Heart left ventricle (tissue), 16 donors: ENCODE measurements at places on chromosomes 3 and 15. TPM values are rescaled to one million over a fixed set of nuclear protein-coding genes. Genes with fewer than 3 reads are reported as not detected.

- H3K27me3 ChIP-seq: no peaks in the 10 kb centered on the region
- no peak overlapping the region for H3K27ac ChIP-seq
- no peak for DNase-seq
- no peaks in the 10 kb centered on the region for H3K36me3 ChIP-seq
- H3K4me3 ChIP-seq: no peak overlapping the region
Measured at GRCh38 chr15:27623149-27623548, 476.0 kb downstream of the OCA2 start.

DNA sequence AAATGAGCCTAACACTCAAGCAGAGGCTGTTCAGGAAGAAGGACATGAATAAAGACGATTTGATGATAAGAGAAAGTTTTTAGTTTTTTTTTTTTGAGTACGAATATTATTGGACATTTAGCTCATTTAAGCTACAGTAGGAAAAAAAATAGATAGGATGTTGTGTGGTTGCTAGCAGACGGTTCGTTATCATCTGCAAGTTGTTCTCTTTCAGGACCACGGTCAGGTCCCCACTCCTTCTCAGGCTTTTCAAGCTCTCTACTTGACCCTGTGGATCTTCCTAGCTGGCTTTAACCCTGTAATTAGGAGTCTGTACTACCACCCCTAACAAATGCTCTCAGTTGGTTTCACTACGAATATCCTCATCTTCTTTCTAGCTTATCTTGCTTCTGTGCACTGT lies 1.1 kb downstream of the KCNH8 start:
- peaks cover 4% of the 10 kb centered on the region for H3K4me1 ChIP-seq
- DNase-seq: no peak
- H3K36me3 ChIP-seq: no peaks in the 10 kb centered on the region
- no peak overlapping the region for H3K27ac ChIP-seq
- no peak overlapping the region for H3K4me3 ChIP-seq
- peaks cover 38% of the 10 kb centered on the region for H3K27me3 ChIP-seq

DNA sequence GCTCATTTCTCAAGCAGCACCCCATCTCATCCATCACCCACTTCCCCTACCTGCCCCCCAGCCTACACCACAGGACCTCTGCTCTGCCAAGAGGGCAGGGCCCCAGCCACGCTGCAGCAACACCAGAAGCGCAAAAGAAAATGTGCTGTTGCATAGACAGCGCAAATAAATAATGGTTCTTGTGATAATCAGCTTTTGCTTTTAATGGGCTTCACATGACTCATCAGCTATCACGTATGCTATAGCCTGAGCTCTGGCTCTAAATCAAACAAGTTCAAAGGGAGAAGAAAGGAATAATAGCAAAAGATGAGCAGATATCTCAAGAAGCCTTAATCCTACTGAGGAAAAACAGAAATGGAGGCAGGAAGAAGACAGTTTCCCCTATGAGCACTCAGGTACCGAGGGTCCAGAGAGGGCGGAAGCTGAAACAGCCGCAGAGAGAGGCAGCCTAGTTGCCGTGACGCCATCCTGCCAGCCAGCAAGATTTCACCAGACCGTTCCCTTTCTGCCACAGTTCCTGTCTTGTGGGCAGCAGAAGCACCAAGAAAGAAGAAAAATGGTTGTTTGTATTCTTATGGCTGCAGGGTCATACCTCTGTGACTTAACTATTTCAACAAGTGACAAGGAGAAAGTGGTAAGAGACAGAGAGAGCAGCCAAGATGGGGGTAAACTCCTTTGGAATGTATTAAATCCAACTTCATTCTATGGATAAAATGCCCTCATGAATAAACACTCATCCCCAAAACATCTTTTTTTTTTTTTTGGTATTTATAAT lies 22.0 kb downstream of the RAB27A start:
- H3K36me3 ChIP-seq: peaks cover 16% of the 10 kb centered on the region
- peak; percentile 12 for DNase-seq
- H3K4me1 ChIP-seq: no peaks in the 10 kb centered on the region
- H3K4me3 ChIP-seq: no peak overlapping the region
- H3K27ac ChIP-seq: no peak overlapping the region

- no peak overlapping the region for H3K27ac ChIP-seq
- peaks cover 20% of the 10 kb centered on the region for H3K4me1 ChIP-seq
- no peak for DNase-seq
- H3K4me3 ChIP-seq: no peak overlapping the region
- no peaks in the 10 kb centered on the region for H3K36me3 ChIP-seq
Measured at GRCh38 chr15:101027920-101028319, 108.8 kb downstream of the LRRK1 start.

- H3K27me3 ChIP-seq: no peaks in the 10 kb centered on the region
- H3K4me3 ChIP-seq: no peak overlapping the region
- H3K36me3 ChIP-seq: no peaks in the 10 kb centered on the region
- no peak for DNase-seq
- H3K27ac ChIP-seq: no peak overlapping the region
Measured at GRCh38 chr15:71275098-71275497, 159.8 kb downstream of the THSD4 start.

DNA sequence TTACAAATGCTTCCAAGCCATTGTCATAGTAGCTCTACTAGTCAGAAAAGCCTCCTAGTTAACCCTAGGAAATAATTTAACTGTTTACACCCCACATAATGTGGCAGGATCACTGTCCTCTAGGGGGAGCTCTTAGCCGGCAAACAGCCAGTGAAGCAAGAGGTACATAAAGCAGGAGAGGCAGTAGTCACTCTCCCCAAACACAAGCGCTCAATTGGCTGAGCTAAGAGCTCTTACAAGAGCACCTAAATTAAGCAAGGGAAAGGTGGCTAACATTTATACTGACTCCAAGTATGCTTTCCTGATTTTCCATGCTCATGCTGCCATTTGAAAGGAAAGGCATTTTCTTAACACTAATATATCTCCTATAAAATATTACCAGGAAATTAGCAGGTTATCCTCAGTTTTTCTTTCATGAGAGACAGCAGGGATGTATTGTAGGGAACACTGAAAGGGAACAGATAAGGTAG lies 37.6 kb downstream of the NCEH1 start:
- H3K27me3 ChIP-seq: no peaks in the 10 kb centered on the region
- H3K4me1 ChIP-seq: no peaks in the 10 kb centered on the region
- H3K4me3 ChIP-seq: no peak overlapping the region

GRCh38 chr3:10655105-10655504 lies 149.7 kb upstream of the ATP2B2 start:
- no peaks in the 10 kb centered on the region for H3K27me3 ChIP-seq
- no peak for DNase-seq
- H3K4me1 ChIP-seq: no peaks in the 10 kb centered on the region
- no peaks in the 10 kb centered on the region for H3K36me3 ChIP-seq

The GOLGA8G gene
- polyA plus RNA-seq: not detected

The TPRA1 gene
- polyA plus RNA-seq: 27.8 TPM

- H3K4me1 ChIP-seq: peaks cover 3% of the 10 kb centered on the region
- no peaks in the 10 kb centered on the region for H3K36me3 ChIP-seq
- no peaks in the 10 kb centered on the region for H3K27me3 ChIP-seq
- H3K4me3 ChIP-seq: no peak overlapping the region
- no peak overlapping the region for H3K27ac ChIP-seq
Measured at GRCh38 chr3:171940151-171940649, 97.1 kb downstream of the TMEM212 start.

- no peak overlapping the region for H3K4me3 ChIP-seq
- no peak overlapping the region for H3K27ac ChIP-seq
- no peaks in the 10 kb centered on the region for H3K36me3 ChIP-seq
- peaks cover 5% of the 10 kb centered on the region for H3K4me1 ChIP-seq
- no peaks in the 10 kb centered on the region for H3K27me3 ChIP-seq
- DNase-seq: no peak
Measured at GRCh38 chr3:152496286-152496685, 227.6 kb downstream of the MBNL1 start.

DNA sequence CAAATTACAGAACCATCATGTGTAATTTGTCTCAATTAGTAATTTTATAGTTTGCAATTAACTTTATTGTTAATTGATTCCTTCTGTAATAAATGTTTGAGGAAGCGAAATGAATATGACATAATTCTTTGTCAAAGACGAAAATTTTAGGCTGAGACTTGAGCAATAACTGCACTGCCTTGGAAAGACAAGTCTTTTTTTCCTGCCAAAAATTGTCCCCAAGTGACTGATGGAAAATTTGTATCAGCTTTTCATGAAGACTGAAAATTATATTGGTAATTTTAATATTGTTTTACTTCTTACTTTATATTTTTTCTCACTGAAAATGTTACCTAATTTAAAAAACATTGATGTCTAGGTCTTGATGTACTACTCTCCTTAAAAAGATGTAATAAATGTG lies 622.6 kb downstream of the NLGN1 start:
- H3K27me3 ChIP-seq: no peaks in the 10 kb centered on the region
- H3K36me3 ChIP-seq: no peaks in the 10 kb centered on the region
- DNase-seq: no peak
- no peak overlapping the region for H3K4me3 ChIP-seq
- no peaks in the 10 kb centered on the region for H3K4me1 ChIP-seq

GRCh38 chr3:75978686-75979085 lies 193.3 kb upstream of the ZNF717 start:
- no peak overlapping the region for H3K27ac ChIP-seq
- no peak for DNase-seq
- no peaks in the 10 kb centered on the region for H3K27me3 ChIP-seq
- no peaks in the 10 kb centered on the region for H3K36me3 ChIP-seq

The ANAPC13 gene
- polyA plus RNA-seq: 49.0 TPM

The AAGAB gene
- polyA plus RNA-seq: 5.4 TPM

GRCh38 chr3:197511853-197512635 lies 43.7 kb downstream of the BDH1 start:
- H3K4me3 ChIP-seq: no peak overlapping the region
- peaks cover 5% of the 10 kb centered on the region for H3K4me1 ChIP-seq
- no peaks in the 10 kb centered on the region for H3K27me3 ChIP-seq
- no peak for DNase-seq
- H3K36me3 ChIP-seq: no peaks in the 10 kb centered on the region

The SNX22 gene
- 6.7 TPM for polyA plus RNA-seq

GRCh38 chr3:98954791-98955604 lies 53.5 kb upstream of the DCBLD2 start:
- H3K4me3 ChIP-seq: no peak overlapping the region
- no peaks in the 10 kb centered on the region for H3K4me1 ChIP-seq
- no peak for DNase-seq
- H3K27me3 ChIP-seq: no peaks in the 10 kb centered on the region
- no peaks in the 10 kb centered on the region for H3K36me3 ChIP-seq

GRCh38 chr15:88472225-88472624 lies 4.7 kb downstream of the MRPS11 start:
- no peak overlapping the region for H3K27ac ChIP-seq
- no peak overlapping the region for H3K4me3 ChIP-seq
- DNase-seq: no peak
- no peaks in the 10 kb centered on the region for H3K27me3 ChIP-seq

DNA sequence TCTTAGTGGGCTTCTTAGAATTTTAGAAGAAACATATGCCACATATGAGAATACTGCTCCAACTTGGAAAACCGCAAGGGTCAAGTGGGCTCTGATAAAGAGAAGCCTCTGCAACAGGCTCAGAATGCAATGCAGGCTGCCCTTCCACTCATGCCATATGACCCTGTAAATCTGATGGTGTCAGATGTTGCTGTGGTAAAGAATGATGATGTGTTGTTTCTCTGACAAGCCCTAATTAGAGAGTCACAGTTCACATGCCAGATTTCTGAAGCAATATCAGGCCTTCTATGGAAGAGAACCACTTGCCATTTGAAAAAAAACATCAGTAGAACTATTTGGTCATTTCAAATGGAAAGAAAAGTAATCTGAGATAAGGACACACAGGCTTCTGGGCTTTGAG lies 749.6 kb downstream of the AGBL1 start:
- H3K27ac ChIP-seq: no peak overlapping the region
- H3K4me1 ChIP-seq: peaks cover 9% of the 10 kb centered on the region
- no peaks in the 10 kb centered on the region for H3K27me3 ChIP-seq
- no peak overlapping the region for H3K4me3 ChIP-seq
- DNase-seq: no peak

The FOXB1 gene
- polyA plus RNA-seq: not detected

DNA sequence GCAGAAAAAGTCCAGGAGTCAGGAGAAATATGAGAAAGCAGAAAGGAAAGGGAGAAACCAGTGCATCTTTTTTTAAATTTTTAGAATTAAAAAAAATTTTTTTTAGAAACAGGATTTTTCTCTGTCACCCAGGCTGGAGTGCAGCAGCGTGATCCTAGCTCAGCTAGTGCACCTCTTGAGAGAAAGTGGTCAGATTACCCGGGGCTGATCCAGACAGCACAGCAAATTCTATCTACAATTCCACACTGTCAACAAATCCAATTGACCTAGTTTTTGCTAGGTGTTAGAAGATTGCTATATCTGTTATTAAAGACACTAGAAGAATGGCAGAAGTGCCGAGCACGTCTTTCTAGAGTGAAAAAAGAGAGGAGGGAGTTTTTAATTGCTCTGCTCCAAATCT lies 117.3 kb downstream of the RFTN1 start:
- H3K4me1 ChIP-seq: peaks cover 42% of the 10 kb centered on the region
- H3K4me3 ChIP-seq: no peak overlapping the region
- no peak overlapping the region for H3K27ac ChIP-seq
- H3K27me3 ChIP-seq: no peaks in the 10 kb centered on the region

The MINAR1 gene
- 0.04 TPM for polyA plus RNA-seq

DNA sequence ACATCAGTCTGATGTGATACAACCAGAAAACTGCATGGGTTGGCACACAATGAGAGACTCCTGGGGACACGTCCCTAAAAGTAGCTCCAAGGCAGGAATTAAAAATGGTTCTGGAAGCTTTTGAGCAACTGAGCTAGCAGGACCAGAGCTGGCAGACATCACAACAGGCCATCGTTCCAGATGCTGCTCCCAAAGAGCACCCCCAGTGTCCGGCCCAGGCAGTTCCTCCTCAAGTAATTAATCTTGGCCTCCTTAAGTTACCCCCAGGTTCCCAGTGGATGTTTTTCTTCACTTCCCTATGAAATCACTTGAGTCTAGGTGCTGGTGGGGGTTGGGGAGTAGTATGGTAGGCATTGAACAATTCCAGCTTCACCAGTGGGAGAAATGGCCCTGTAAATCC lies 711.6 kb downstream of the MECOM start:
- no peaks in the 10 kb centered on the region for H3K36me3 ChIP-seq
- peak; percentile 31 for DNase-seq
- H3K27ac ChIP-seq: no peak overlapping the region
- H3K4me3 ChIP-seq: no peak overlapping the region
- H3K27me3 ChIP-seq: no peaks in the 10 kb centered on the region

- H3K36me3 ChIP-seq: no peaks in the 10 kb centered on the region
- H3K27ac ChIP-seq: no peak overlapping the region
Measured at GRCh38 chr3:132326251-132326650, 9.0 kb downstream of the ACP3 start.

GRCh38 chr3:161070980-161071663 lies 34.0 kb downstream of the B3GALNT1 start:
- no peak overlapping the region for H3K4me3 ChIP-seq
- H3K4me1 ChIP-seq: no peaks in the 10 kb centered on the region
- no peaks in the 10 kb centered on the region for H3K27me3 ChIP-seq
- H3K27ac ChIP-seq: no peak overlapping the region
- no peak for DNase-seq
- H3K36me3 ChIP-seq: no peaks in the 10 kb centered on the region

DNA sequence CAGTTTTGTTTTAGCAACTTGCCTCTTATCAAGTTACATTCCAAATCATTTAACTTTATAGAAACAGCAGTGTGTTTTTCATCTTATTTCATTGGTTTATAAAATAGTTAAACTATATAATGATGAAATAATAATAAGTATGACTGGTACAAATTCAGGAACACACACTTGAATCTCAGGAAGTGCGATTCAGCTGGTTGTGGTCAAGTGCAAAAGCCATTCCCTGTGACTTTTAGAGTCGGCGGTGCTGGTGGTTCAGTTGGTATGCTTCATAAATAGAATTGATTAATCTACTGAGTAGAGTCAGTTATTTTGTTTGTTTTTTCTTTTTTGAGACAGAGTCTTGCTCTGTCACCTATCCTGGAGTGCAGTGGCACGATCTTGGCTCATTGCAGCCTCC lies 22.7 kb downstream of the SACM1L start:
- H3K36me3 ChIP-seq: peaks cover 99% of the 10 kb centered on the region
- H3K27ac ChIP-seq: no peak overlapping the region
- H3K4me3 ChIP-seq: no peak overlapping the region
- H3K27me3 ChIP-seq: no peaks in the 10 kb centered on the region
- H3K4me1 ChIP-seq: no peaks in the 10 kb centered on the region
